Spinal cord (tissue), 10 donors: ENCODE measurements at places on chromosomes 2 and 18. TPM values are rescaled to one million over a fixed set of nuclear protein-coding genes. Genes with fewer than 3 reads are reported as not detected.
A peak's percentile ranks its signal among the peaks of the same experiment; 100 is the strongest.

DNA sequence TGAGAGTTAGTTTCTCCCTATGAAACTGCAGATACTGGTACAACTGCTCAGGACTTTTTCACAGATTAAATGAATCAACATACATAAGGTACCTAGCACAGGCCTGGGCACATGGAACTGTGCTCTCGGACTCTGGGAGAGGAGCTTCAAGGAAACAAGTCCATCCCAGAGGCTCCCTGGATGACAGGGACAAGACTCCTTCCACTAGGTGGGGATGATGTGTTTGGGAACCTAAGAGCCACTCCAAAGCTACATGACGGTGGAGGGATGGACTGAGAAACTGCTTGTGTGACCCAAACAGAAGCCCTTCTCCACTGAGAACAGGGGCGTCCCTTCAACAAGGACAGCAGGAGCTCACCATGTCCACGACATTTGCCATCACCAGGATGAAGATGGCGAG, 37.1 kb downstream of the CENPO start:
- DNase-seq = no peak

DNA sequence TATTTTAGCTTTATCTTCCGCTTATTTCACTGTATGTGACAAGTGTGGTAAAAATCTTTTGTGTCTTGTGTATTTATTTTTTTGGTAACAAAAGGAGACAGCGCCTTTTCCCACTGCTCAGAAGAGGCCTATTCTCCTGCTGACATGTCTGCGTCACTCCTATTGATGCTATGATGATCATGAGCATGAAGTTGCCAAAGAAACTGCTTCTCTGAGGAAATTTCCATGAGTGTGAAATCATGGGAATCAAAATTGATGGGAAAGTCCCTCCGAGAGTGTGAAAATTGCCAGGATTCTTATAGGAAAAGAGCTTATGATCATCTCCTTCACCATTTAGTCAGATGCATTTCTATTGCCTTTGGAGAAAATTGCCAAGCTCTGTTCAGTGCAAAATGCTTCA, 36.5 kb upstream of the DARS1 start:
- DNase-seq = no peak

CNOT9 gene
- 47.0 TPM for total RNA-seq

GRCh38 chr2:127683757-127684156, 8.4 kb upstream of the LIMS2 start:
- DNase-seq = no peak

DNA sequence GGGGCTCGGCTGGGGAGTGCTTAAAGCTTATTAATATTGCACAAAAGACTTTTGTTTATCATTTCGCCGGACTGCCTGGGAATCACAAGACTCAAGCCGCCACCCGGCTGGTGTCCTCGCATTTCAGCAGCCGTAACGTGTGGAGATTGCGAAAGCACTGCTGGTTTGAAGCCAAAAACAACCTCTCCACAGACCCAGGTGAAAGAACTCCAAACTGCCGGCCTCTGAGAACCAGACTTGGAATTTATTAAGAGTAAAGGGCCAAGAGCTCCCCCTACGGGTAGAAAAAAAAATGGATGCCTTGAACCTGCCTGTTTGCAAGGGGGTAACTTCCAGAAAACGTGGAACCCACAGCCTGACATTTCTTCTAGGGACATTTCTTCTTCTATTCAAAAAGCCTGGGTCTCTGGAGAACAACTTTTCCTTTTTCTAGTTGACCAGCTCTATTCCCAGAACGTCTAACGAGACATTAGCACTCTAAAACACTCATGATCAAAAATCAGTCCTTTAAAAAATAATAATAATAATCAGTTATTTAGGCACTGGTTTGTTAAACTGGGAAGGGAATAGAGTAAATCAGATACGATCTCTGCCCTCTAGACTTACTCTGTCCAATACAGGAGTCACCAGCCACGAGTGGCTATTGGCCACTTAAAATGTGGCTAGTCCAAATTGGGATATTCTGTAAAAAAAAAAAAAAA, 216.3 kb downstream of the C1D start:
- peak; percentile 81 for DNase-seq

DNA sequence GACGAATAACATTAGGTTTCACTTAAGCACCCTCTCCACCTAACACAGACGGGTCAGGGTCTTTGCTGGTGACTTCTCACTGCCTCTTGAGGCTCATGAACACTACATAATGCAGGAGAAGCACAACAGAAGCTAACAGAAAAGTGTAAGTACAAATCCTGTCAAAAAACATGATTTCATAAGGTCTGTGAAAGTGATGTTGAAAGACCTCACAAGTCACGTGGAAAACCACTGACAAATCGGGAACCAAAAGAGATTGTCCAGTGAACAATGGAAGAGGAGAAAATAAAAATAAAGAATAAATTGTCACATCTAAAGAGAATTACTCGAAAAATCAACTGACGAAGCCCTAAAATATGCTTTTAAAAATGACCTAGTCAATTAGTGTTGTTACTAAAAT, 14.0 kb downstream of the PSD4 start:
- no peak for DNase-seq
